RPMI7951 (cell line): ENCODE measurements at places on chromosomes 16 and 17.

- DNase-seq: no peak
These were observed 3.9 kb downstream of the DPEP2 start for GRCh38 chr16:67995423-67995822.

DNA sequence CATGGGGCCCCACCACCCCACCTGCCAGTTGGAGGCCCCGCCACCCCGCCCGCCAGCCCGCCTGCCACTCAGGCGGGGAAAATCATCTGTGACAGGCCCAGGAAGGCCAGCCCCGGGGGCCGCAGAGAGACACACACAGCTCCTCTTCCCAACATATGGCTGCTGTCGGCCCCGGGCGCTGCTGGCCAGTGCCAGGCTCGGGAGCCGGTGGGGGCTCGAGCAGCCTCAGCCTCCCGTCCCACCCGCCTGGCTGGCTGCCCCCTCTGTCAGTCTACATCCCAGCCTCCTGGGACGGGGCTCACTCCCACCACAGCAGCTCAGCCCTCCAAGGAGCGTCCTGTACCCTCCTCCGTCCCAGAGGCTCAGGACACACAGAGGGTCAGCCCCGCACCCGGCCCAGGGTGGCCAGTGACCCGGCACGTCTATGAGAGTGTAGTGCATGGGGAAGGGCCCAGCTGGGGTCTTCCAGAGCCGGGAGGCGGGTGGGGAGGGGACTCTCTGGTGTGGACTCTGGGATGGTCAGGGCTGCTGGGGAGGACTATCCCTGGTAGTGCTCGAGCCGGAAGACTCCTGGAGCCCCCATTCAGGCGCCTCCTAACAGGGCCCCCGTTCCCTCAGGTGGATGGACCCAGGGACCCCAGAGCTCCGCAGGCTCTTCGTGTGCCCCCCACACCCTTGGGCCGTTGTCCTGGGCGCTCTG, 3.6 kb upstream of the PRR35 start:
- no peak for DNase-seq

DNA sequence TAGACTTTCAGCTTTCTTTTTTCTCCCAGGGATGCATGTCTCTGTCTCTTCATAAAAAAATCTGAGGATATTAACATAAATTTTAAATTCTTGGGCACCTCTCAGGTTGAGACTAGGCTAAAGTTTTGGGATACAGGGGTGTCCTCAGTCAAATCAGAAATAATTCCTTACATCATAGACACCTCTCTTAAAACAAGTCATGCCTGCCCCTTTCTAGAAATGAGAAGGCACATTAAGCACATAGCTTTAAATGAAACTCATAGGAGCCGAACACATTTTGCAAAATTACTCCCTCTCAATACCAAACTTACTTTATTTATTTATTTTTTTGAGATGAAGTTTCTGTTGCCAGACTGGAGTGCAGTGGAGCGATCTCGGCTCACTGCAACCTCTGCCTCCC, 67.3 kb upstream of the BCAR1 start:
- DNase-seq: no peak

- no peak for DNase-seq
These were observed 908 bp downstream of the FKBP10 start for GRCh38 chr17:41813699-41814124.
